Pericardium fibroblast (primary cell): ENCODE measurements at places on chromosomes 2 and 18. TPM values are rescaled to one million over a fixed set of nuclear protein-coding genes. Genes with fewer than 3 reads are reported as not detected.

G6PC2 gene
- not detected in 2 replicates for total RNA-seq

SLC35G4 gene
- not detected in 2 replicates for total RNA-seq

SPTBN1 gene
- total RNA-seq = 167 and 310 TPM in 2 replicates

ANKRD30B gene
- not detected in 2 replicates for total RNA-seq

PSTPIP2 gene
- 1.5 and 4.3 TPM in 2 replicates for total RNA-seq

CFAP65 gene
- total RNA-seq = not detected in 2 replicates

SP140L gene
- total RNA-seq = 6.5 and 10.6 TPM in 2 replicates

FHOD3 gene
- 0.34 and 1.9 TPM in 2 replicates for total RNA-seq

CTAGE1 gene
- total RNA-seq = under 0.01 TPM in 1 of 2 replicates, not detected in the other

C2orf74 gene
- 6.4 and 9.7 TPM in 2 replicates for total RNA-seq

TTC39C gene
- total RNA-seq = 15.1 and 44.5 TPM in 2 replicates
